ENCODE measurements at places on chromosomes 4 and X.

DNA sequence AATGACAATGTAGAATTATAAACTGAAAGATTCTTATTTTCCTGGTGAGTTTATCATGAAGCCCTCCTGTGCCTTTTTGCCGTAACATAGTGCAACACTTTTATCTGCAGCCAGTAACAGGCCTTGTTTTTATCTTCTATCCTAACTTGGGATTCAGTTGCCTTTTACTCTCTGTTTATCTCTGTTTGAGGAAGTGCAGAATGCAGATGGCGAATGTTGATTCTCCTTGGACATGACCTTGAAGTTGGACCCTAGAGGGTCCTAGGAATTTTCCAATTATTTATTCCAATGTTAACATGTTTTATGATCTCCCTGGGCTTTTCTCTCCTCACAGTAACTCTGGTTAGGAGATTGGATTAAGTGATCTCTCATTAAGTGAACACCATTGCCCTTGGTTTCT lies 165.0 kb downstream of the FMR1NB start:
- no peak overlapping the region for H3K4me3 ChIP-seq
- no peak overlapping the region for H3K27ac ChIP-seq
- no peaks in the 10 kb centered on the region for H3K27me3 ChIP-seq
- no peak for DNase-seq

DNA sequence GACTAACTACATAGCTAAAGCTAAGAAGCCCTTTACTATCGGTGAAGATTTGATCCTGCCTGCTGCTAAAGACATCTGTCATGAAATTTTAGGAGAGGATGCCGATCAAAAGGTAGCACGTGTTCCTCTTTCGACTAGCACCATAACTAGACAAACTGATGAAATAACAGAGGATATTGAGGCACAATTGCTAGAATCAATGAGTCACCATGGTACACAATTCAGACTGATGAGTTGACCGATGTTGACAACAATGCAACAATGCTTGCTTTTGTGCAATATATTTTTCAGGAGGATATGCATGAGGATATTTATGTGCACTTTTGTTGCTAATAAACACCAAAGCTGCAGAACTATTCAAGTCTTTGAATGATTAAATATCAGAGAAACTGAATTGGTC lies 24.3 kb downstream of the TBCK start:
- no peak for DNase-seq
- H3K4me1 ChIP-seq: peaks cover 2% of the 10 kb centered on the region
- no peak overlapping the region for H3K4me3 ChIP-seq
- no peak overlapping the region for H3K27ac ChIP-seq
- H3K27me3 ChIP-seq: no peaks in the 10 kb centered on the region

- no peaks in the 10 kb centered on the region for H3K4me1 ChIP-seq
- H3K36me3 ChIP-seq: no peaks in the 10 kb centered on the region
- DNase-seq: no peak
- no peak overlapping the region for H3K27ac ChIP-seq
Observed at GRCh38 chrX:137198040-137198439, 164.2 kb upstream of the GPR101 start.

DNA sequence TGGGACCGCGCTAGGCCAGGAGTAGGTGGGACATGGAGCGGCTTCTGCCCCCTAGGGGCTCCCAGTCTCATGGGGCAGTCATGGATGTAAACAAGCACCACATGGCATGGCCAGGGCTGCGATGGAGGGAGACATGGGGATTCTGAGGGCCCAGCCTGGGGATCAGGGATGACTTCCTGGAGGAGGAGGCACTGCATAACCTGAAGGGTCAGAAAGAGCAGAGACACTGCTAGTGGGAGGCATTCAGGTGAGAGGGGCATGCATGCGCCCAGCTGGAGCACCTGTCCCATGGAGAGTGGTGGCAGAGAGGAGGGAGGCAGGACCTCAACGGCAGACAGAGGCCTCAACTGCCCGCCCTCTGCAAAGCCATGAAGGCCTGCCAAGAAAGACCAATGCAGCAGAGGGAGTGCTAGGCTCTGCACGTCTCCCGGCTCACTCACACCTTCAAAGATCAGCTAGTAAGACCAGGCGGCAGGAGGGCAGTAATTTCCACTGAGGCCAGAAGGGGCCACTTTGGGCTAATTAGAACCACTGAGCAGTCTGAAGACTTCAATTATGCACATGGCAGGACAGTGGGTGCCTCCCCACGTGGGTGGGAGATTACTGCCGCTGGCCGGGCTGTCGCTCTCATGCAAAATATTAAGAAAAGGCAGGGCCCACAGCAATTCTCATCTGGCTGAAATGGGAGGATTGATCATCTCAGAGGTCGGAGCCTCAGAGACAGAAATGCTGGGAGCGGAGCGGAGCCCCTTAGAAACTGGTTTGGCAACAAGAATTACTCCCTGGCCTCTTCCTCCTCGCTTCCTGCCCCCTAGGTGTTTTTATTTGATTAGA lies 69.6 kb downstream of the PPP2R2C start:
- H3K4me1 ChIP-seq: no peaks in the 10 kb centered on the region
- H3K36me3 ChIP-seq: no peaks in the 10 kb centered on the region
- DNase-seq: no peak
- H3K4me3 ChIP-seq: no peak overlapping the region
- H3K27ac ChIP-seq: no peak overlapping the region

- H3K4me3 ChIP-seq: no peak overlapping the region
- DNase-seq: no peak
- no peak overlapping the region for H3K27ac ChIP-seq
- H3K27me3 ChIP-seq: no peaks in the 10 kb centered on the region
Observed at GRCh38 chrX:139905051-139905450, 27.8 kb downstream of the ATP11C start.

Data from iPS DF 6.9 (cell line).